ENCODE measurements at places on chromosomes 1 and 21.

DNA sequence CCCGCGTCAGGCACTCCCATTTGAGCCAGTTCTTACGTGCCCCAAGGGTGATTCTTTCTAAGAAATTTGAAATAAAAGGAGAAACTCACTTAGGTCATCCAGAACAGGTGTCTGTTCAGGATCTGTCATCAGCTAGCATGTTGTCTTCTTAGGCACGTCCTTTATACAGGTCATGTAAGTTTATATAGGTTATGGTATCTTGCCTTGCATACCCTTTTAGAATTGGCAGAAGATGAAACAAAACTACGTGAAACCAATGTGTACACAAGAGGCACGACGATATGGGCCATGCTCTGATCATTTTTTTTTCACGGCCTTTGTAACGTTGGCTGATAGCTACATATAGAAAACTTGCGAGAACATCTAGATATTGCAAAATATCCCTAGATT is 579 bp upstream of the GTF2B start:
- DNase-seq, result no peak

GRCh38 chr1:156860628-156861423 is at the start of gene NTRK1:
Gene NTRK1, plus strand, starts transcription at chr1:156860865. Its CDS starts 70 bp downstream, at chr1:156860935.
- DNase-seq, result peak; percentile 77

DNA sequence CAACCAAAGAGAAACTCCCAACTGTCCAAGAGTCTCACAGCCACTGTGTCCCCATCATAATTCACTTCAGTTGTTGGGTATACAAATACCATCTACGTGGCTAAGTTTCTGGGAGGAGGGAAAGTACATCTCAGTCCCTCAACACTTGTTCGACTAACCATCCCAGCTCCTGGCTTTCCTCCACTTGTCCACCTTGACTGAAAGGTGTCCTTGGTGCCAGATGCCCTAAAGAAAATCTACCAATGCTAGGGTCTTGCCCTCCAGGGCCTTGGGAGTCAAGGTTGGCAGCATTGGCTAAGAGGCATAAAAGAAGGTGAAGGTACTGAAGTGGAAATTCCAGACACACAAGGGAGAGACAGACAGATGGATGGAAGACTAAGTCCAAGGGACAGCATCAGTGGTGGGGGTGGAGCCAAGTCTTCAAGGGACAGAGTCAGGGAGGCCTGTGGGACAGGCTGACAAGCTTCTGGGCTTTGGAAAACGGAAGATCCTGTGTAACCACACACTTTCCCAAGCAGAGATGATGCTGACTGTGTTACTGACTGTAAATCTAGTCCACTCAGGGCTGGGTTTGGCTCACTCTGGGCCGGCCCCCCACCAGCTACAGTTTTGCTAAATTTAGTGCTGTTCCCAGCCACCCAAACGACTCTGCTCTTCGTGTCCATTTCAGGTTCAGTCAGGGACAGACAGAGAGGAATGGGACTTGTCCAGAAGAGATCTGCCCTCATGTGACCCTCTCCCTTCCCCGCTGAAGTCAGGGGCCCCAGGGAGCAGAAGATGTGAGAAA is 60.1 kb downstream of the CD34 start:
- DNase-seq, result no peak

GRCh38 chr1:27655151-27655937 is 16.6 kb downstream of the IFI6 start:
- no peak for DNase-seq

GRCh38 chr1:156833603-156834002 is 17.0 kb upstream of the SH2D2A start:
- DNase-seq, result no peak

DNA sequence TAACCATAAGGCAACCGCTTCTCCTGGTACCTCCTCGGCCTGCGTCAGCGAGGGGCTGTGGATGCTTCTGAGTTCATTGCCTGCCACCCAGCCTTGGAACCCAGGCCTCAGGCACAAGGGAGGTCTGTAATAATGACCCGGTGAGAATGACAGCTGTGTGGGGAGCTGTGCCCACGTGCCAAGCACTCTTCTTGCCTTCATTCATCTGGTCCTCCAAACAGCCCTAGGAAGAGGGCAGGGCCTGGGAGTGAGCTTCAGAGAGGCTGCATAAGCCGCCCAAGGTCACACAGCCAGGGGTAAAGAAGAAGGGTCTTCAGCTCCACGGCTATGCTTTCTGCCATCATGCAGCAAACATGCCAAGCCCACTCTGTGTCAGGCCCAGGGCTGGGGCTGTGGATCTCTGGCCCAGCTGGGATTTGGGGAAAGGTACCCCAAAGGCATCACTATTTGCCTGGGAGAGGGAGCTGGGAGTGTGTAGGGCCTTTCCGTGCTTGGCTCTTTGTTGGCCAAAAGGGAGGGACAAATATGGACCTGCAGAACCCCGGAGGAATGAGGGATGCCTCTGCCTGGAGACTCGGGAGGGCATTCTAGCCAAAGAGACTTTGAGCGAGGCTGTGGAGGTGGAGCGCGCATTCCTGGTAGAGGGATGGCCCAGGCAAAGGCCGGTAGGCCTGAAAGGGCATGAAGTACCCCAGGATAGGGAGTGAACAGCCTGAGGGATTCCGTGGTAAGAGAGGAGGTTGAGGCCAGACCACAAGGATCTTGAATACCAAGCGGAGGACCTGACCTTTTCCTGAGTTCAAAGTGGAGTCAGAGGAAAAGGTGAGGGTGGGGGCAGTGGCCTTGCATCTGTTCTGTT is 10.1 kb upstream of the EDN2 start:
- DNase-seq, result no peak

DNA sequence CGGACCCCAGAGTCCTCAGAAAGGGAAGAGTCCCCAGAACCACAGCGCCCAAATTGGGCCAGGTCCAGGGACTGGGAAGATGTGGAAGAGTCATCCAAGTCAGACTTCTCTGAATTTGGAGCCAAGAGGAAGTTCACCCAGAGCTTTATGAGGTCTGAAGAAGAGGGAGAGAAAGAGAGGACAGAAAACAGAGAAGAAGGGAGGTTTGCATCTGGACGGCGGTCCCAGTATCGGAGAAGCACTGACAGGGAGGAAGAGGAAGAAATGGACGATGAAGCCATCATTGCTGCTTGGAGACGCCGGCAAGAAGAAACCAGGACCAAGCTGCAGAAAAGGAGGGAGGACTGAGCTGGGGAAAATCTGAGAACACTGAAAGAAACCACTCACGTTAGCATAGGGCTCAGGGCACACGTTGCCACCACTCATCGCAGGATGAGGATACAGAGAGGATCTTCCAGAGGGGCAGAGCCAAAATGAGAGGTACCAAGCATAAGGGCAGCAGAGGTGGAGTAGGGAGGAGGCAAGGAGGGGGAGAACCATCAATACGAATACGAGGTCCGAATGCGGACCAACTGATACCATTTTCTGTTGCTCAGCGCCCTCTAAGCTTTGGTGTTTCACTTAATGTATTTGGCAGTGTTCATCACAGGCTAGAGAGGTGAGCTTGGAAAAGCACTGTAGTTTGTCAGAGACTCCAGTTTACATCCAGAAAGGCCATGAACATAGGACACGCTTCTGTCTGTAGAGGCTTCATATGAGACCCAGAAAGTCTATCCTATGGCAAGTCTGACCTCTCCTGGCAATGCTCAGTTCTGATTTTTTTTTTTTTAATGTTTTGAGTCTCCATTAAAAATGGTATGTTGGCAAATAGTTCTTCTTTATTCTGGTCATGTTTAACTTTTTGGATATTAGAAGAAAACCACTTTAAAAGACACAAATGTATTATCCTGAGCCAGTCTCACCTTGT is 34.7 kb downstream of the STYXL2 start:
- DNase-seq, result no peak

DNA sequence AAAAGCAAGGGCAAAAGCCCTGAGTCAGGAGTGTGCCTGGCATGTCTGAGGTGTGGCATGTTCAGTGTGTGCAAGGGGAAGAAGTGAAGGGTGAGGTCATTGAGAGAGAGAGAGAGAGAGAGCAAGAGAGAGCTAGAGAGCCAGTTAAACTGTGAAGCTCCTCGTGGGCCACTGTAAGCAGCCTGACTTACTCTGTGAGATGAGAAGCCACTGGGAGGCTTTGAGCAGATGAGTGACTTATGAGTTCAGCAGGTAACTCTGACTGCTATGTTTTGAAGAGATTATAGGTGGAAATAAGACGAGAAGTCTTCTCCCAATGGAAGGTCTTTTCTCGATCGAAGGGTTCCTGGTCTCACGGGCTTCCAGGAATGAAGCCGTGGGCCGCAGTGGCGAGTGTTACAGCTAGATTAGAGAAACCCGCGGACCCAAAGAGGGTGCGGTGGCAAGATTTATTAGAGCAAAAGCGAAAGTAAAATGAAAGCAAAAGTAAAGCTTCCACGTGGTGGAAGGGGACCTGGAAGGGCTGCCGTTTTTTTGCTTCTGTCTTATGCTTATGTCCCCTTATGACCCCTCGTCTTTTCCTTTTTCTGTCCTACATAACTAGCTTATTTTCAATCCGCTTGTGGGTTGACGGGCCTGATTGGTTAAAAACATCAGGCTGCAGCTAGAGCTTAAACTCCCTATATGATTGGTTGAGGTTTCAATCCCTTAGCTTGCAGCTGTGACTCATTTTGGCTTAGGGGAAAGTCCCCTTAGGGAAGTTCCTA is 323.1 kb upstream of the FAM78B start:
- no peak for DNase-seq

DNA sequence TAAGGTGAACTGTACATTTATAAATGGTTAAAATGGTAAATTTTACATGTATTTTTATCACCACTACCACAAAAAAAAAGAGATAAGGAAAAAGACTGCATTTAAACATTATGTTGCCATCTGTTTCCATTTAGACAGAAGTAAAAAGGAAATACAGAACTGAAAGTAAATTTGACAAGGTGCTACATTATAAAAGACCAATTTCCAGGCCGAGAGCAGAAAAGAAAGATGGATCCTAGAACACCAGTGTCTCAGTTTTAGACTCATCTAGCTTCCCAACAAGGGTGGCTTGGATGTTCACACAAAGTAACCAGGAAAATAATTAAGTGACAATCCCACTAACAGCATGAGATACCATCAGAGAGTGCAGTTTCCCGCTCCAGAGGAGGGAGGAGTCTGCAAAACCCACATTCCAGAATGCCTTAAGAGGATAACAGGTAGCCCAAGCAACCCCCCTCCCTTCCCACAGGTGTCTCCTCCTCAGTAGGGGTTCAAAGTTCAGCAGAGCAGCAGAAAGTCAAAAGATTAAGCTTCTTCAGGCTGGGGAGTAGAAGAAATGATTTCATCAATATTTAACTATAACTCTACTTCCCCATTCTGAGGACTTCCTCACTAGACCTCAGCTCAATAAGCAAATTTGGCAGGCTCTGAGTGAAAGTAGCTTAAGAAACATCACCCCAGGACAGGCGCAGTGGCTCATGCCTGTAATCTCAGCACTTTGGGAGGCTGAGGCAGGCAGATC is 11.8 kb downstream of the TPM3 start:
- no peak for DNase-seq

GRCh38 chr1:26822737-26823395 is 3.6 kb upstream of the ZDHHC18 start:
- DNase-seq, result no peak

DNA sequence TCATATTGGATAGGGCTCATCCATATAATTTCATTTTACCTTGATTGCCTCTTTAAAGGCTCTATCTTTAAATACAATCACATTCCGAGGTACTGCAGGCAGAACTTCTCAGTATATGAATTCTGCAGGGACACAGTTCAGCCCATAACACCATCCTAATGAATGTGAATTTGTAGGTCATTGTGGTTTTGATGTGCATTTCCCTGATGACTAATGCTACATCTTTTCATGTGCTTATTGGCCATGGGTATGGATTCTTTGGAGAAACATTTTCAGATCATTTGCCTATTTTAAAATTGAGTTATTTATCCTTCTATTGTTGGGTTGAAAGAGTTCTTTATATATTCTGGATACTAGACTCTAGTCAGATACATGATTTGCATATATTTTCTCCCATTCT is 9.6 kb upstream of the RPS6KC1 start:
- DNase-seq, result no peak
